Stomach (tissue), 19 donors: ENCODE measurements at places on chromosomes 7 and 10.

DNA sequence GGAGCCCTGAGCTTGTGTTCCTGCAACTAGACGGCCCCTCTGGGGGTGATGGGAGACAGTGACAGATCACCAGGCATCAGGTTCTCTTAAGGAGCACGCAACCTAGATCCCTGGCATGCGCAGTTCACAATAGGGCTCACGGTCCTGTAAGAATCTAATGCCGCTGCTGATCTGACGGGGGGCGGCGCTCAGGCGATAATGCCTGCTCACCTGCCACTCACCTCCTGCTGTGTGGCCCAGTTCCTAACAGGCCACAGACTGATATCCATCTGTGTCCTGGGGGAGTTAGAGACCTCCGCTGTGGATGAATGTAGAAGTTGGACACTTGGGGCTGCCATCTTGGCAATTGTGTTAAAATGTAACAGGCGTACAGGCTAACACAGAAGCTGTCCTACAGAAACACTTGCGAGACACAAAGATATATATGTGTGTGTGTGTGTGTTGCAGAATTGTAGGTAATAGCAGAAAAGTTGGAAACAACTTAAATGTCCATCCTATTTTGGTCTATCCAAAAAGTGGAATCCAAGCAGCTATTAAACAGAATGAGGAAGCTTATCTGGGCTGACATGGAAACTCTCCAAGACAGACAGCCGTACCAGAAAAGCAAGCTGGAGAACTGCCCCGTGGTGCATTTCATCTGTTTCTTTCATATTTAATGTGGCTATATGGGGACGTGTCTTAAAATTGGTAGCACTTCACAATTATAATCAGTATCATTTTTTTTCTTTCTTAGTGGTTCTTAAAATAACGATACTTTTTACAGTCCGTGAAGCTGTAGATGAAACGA lies 82.8 kb downstream of the MKI67 start:
- no peak for DNase-seq

- DNase-seq: peak; percentile 38
Observed at GRCh38 chr10:6269953-6270867, 67.5 kb downstream of the PFKFB3 start.

DNA sequence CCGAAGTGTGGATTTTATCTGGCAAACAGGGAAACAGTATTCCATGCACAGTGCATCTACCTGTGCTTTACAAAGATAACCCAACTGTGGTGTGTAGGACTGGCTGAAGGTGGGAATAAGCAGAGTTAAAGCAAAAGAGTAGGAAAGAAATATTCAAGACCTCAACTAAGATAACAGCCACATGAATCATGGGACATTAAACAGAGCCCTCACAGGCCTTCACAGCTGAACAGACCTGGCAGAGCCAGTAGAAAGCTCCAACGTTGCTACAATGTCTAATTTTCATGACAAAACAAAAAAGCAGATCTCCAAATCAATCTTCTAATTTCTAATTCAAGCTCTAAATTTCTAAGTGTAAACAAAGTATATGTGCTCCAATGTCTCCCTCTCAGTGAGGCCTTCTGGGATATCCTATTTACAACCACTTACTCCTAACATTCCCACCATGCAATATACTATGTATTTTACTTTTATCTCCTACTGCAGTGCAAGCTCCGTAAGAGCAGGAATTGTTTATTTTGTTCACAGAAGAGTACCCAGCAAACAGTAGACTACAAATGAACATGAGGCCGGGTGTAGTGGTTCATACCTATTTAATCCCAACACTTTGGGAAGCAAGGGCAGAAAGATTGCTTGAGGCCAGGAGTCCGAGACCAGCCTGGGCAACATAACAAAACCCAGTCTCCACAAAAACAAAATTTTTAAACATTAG lies 63.5 kb downstream of the UBE2H start:
- peak; percentile 43 for DNase-seq

GRCh38 chr10:57661206-57661605 lies 606.5 kb downstream of the IPMK start:
- DNase-seq: no peak

DNA sequence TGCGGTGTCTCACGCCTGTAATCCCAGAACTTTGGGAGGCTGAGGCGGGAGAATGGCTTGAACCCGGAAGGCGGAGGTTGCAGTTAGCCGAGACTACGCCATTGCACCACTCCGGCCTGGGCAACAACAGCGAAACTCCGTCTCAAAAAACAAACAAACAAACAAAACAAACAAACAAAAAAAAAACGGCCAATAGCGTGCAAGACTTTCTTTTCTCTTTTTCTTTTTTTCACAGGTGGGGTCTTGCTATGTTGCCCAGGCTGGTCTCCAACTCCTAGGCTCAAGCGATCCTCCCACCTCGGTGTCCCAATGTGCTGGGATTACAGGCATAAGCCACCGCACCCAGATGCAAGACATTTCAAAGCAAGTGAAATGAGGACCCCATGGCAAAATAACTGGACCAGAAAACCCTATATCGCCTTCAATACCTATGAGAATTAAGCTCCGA lies 1.6 kb downstream of the PSAP start:
- no peak for DNase-seq
